Stimulated activated CD4-positive, alpha-beta T cell treated with anti-CD3 and anti-CD28 coated beads, Interleukin-1b, Interleukin-23, amount 100 ng/mL, for 1 hour (primary cell): ENCODE measurements at places on chromosomes 1 and 21.
A peak's percentile ranks its signal among the peaks of the same experiment; 100 is the strongest.

GRCh38 chr1:101451888-101452287 is 215.1 kb downstream of the S1PR1 start:
- peak; percentile 3 for DNase-seq

DNA sequence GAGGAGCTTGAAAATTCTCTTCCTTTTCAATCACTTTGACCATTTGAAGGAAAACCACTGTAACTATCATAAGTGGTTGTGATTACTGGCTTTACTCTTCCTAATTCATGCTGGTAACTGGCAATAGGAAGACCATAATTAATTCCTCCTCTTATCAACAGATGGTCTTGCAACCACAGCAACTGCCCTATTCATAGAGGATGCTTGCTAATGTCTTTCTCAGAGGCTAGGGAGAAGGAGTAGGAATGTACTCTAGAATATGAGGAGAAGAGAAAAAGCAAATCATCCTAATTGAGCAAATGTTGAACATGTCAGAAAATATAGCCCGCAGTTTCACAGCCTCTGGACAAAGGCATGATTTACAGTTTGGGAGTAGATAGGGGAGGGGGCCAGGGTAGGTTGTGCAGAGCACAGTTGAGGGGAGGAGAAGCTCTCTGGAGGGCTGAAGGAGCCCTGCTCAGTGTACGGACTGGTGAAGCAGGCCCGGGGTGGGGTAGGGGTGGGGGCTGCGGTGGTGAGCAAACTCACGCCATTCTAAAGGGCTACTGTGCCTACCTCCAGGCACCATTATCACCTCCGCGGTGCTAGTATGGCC is 192.9 kb downstream of the PCP4 start:
- no peak for DNase-seq

GRCh38 chr1:234756857-234757256 is 146.9 kb upstream of the IRF2BP2 start:
- no peak for DNase-seq

DNA sequence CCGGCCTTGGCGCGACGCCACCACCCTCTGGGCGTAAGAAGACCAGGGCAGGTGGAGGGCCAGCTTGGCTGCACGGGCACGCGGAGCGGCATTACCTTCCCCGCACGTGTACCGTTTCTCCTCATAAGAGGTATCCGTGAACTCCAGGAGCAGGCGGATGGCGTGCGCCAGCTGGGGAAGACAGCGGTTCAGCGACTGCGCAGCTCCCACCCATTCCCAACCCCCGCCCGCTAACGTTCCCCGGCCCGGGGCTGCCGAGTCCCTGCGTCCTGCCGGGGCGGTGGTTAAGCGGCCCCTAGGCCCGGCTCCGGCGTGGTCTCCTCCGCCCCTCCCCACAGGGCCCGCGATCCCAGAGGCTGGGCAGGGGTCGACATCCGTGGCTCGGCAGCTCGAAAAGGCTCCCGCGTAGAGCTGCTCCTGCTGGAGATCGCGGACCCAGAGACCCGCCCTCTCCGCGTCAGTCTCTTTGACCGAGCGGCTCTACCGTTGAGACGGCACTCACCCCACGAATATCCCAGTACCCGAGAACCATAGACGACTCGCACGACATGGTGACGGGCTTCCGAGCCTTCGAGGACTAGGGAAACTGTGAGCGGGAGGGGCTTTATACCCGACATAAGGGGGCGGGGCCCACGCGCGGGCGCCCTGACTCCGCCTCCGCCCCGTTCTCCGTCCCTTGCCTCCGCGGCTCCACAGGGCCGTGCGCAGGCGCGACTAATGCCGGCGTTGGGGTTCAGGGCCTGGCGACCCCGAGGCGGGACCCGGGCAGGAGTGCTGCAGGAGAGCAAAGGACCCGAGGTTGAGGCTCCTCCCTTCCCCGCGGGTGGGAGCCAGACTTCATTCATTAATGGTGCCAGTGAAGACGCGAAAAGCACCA is 862 bp downstream of the GSTM3 start:
- peak; percentile 59 for DNase-seq

GRCh38 chr1:39051956-39052355 is 25.8 kb downstream of the NDUFS5 start:
- DNase-seq: no peak

- DNase-seq: no peak
Measured at GRCh38 chr1:49364676-49365075, 588.0 kb upstream of the BEND5 start.
